NCI-H1092 (cell line): ENCODE measurements at places on chromosomes 2 and 18.

- DNase-seq, result no peak
These were observed at the start of gene SERPINB5 for GRCh38 chr18:63476668-63477067. Gene SERPINB5 (plus strand): TSS chr18:63476958. CDS start chr18:63484429, 7,471 bp downstream.

DNA sequence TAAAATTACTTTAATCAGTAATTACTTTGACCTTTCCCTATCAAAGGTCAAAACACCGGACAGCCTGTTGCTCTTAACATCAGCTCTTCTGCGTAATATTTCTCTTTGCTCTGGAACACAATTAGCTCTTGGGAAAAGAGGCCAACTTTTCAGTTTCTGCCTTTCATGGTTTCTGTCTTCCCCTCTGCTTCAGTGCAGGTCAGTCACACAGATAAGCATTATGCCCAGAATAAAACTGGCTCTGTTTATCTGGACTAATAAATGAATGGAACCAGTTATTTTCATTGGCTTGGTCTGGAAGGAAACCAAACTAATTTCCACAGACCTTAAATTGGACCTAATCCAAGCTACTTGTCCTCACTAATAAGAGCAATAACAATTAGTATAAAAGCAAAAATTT, 26.2 kb upstream of the GALNT3 start:
- DNase-seq, result no peak

- no peak for DNase-seq
These were observed 15.7 kb upstream of the GPC1 start for GRCh38 chr2:240419723-240420122.

- DNase-seq, result no peak
These were observed 33.8 kb downstream of the HNRNPLL start for GRCh38 chr2:38568724-38569436.

DNA sequence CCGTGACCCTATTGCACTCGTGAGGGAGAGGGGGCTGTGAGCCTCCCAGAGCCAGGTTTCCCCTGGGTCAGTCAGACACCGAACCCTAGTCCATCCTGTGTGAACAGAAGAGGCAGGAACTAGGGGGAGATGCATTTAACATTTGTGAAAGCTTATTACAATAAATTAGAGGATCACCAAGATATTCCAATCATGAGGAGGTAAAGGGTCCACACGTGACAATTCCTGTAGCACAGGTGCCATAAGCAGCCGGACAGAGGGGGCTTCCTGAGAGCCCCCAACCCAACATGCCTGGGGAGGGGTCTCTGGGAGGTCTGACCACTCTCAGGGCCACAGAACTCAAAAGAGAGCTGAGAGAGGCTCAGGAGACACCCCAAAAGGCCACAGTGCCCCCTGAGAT, 93.3 kb downstream of the KCNF1 start:
- DNase-seq, result no peak

- DNase-seq, result no peak
These were observed 124.1 kb upstream of the ZBTB14 start for GRCh38 chr18:5419601-5420000.

DNA sequence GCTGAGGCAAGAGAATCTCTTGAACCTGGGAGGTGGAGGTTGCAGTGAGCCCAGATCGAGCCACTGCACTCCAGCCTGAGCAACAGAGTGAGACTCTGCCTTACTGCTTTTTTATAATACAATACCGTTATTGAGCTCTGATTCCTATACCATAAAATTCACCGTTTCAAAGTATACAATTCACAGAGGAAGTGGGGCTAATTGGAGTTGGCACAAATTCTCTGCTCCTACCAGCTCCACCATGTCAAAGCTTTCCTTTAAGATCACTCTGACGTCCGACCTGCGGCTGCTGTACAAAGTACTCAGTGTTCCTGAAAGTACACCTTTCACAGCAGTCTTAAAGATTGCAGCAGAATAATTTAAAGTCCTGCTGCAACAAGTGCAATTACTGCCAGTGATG, 29.6 kb upstream of the CYBRD1 start:
- DNase-seq, result no peak

DNA sequence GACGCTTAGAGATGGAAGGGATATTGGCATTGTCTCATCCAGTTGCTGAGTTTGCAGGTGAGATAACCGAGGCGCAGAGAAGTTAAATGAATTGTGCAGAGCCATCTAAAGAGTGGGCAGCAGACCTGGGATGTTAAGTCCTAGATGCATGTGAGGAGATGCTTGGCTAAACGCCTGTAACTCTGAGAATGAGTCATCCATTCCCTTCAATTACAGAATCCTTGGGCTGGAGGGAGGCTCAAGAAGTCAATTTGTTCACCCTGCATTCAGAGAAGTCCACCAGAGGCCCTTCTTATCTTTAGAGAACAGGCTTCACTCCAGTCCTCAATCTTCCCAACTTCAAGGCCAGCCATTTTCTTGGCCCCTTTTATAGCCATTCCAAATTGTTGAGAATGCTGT, 1.6 kb downstream of the EHD3 start:
- no peak for DNase-seq

- DNase-seq, result no peak
These were observed 77.8 kb upstream of the EHBP1 start for GRCh38 chr2:62627667-62628066.

DNA sequence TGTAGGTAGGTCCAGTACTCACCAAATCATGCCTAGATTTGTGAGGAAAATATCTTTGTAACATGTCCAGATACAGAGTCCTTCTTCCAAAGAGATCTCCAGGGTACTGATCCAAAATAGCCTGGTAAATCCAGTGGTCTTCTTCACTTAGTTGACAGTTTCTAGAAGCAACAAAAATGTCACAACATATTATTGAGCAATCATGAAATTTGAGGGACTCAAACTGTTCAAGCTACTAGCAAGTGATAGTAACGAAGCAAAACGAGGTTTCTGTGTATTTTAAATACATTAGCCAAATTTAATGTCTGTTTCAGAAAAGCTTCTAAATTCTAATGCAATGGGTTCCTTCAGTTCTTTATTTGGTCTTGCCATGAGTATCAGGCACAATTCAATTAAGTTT, 142.8 kb downstream of the CCDC148 start:
- no peak for DNase-seq

DNA sequence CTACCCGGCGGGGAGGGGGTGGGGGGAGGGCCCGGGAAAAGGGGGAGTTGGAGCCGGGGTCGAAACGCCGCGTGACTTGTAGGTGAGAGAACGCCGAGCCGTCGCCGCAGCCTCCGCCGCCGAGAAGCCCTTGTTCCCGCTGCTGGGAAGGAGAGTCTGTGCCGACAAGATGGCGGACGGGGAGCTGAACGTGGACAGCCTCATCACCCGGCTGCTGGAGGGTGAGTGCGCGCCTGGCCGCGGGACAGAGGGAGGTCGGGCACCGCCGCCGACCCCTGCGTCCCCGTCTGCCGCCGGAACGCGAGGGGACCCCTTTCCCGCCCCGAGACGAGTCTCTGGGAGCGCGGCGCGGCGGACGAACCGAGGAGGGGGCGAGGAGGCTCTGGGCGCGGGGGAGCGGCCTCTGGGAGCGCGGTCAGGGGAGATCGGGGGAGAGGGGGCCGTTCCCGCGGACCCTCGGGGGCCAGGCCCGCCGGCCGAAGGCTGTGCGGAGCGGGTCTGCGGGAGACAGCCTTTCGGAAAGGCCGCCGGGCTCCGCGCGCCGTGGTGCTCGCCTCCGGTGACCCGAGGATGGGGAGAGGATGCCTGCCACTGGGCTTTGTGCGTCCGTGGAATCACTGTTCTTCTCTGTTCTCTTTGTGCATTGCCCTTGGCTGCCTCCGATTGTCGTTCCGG, 463 bp downstream of the PPP1CB start:
- no peak for DNase-seq

- DNase-seq, result no peak
These were observed 33.6 kb upstream of the AP1S3 start for GRCh38 chr2:223870840-223871611.

DNA sequence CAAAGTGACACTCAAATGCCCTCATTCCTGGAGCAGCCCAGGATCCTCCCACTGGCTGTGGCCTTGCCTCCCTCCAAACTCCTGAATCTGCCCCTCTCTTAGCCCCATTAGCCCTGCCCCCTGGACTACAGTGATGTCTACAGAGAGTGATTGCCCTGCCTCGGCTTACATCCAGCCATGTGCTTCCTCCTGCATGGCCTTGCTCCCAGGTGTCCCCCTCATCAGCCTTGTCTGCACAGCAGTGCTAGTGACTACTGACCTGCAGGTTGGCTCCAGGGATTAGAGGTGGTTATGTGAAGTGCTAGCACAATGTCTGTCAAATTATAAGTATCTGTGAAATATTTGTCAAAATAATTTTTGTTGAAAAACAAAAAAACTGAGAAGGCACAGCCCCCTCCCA, 259.1 kb upstream of the MYT1L start:
- no peak for DNase-seq

GRCh38 chr2:5723791-5724735, 31.9 kb downstream of the SOX11 start:
- DNase-seq, result no peak

DNA sequence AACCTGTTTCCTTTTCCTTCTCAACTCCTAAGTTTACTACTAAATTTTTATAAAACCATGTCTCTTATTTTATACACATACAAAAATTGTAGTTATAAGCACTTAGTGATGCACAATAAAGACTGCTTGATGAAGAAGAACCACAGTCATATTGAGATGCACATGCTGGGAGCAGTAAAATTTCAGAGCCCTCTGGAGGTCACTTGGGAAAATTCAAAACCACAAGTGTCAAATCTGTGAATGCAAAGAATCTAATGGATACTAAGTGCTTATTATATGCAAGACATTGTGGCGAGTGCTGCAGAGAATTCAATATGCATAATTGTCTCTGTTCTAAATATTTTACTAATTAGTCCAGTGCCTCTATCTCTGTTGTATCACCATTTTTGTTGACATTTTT, 180.5 kb downstream of the VWC2L start:
- DNase-seq, result no peak

DNA sequence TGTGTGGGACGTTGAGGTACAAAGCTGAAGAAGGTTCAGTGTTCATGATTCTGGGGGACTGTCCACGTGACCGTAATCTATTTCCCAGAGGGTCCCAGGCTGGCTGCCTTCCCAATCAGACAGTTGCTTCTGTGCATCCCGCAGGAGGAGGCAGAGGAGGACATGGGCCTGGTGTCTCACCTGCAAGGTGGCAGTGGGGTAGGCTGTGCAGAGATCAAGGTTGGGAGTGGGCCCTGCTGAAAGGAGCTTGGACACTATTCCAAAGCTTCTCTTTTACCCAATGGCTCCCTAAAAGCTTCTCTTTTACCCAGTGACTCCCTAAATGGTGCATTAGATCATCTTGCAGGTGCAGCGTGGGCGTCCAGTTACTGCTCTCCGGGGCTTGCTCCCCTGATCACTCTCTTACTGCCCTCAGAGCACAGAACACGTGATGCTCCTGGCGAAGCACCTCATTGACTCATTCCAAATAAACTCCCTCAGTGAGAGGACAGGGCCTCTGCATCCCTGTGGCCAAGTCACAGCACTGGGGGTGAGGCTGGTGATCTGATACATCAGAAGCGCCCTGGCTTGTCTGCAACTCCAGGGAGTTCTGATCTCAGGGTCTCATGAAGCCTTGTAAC, 41.5 kb downstream of the RNF144A start:
- no peak for DNase-seq

GRCh38 chr18:22564036-22564435, 146.3 kb upstream of the CTAGE1 start:
- no peak for DNase-seq

- no peak for DNase-seq
These were observed 1.5 kb downstream of the ZNF532 start for GRCh38 chr18:58866066-58866772.

- DNase-seq, result no peak
These were observed 186.6 kb upstream of the HAAO start for GRCh38 chr2:42978887-42979415.

DNA sequence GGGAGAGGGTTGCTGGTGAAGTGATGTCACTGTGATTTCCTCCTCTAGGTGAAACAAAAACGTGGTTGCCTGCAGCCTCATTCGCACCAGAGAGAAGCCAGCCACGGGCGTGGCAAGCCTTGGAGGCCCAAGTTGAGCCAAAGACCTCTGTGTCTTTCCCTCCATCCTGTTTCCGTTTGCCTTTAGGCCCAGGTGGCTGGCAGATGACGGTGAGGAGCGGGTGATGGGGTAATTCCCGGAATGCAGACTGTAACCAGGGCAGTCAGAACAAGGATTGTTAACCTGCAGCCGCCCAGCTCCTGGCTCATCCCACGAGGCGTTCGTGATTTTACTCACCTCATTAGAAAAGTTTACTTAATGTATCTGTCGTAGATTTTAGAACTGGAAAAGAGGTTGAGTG, 14.4 kb downstream of the CTIF start:
- no peak for DNase-seq

DNA sequence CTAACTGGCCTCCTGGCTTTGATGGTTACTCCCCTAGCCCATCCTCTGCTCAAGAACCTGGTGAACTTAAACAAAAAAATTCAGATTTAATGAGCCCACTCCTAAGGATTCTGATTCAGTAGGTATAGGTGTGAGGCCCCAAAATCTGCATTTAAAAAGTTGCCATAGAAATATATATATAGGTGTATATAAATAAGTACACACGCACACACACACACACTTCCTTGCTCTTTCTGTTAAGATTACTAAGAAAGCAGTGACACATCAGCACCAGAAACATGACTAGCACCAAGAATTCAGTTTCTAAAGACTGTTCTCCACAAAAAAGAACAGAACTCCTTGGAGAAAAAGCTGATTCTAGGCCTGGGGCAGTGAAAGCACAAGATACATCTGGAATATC, 17.8 kb downstream of the EML6 start:
- DNase-seq, result no peak

DNA sequence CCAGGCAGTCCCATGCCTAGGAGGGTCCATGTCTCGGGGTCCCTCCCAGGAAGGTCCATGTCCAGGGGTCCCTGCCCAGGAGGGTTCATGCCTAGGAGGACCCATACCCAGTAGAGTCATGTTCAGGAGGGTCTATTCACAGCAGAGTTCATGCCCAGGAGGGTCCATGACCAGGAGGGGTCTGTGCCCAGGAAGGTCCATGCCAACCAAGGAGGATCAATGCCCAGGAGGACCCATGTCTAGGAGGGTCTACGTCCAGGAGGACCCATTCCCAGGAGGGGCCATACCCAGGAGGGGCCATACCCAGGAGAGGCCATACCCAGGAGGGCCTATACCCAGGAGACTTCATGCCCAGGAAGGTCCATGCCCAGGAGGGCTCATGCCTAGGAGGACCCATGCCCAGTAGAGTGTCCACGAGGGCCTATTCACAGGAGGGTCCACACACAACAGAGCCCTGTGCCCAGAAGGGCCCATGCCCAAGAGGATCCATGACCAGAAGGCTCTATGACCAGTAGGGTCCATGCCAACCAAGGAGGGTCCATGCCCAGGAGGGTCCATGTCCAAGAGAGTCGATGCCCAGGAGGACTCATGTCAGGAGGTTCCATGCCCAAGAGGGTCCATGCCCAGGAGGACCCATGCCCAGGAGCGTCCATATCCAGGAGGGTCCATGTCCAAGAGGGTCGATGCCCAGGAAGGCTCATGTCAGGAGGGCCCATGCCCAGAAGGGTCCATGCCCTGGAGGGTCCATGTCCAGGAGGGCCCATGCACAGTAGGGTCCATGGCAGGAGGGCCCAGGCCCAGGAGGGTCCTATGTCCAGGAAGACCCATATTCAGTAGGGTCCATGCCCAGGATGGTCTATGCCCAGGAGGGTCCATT, 10.1 kb downstream of the GPR35 start:
- DNase-seq, result no peak

- DNase-seq, result no peak
These were observed 332.2 kb downstream of the SOCS6 start for GRCh38 chr18:70620837-70621612.

GRCh38 chr2:46000660-46001059, 296.5 kb upstream of the EPAS1 start:
- DNase-seq, result no peak

GRCh38 chr2:15782009-15782751, 158.2 kb upstream of the MYCN start:
- no peak for DNase-seq
